Activated CD4-positive, alpha-beta T cell treated with anti-CD3 and anti-CD28 coated beads, Interleukin-2, amount 10 ng/mL, durations not matched to agents 7 days and 5 days (primary cell): ENCODE measurements at places on chromosomes 16 and 17. TPM values are rescaled to one million over a fixed set of nuclear protein-coding genes. Genes with fewer than 3 reads are reported as not detected.
A peak's percentile ranks its signal among the peaks of the same experiment; 100 is the strongest.

- H3K27me3 ChIP-seq = no peaks in the 10 kb centered on the region
- peaks cover 77% of the 10 kb centered on the region for H3K36me3 ChIP-seq
- H3K4me3 ChIP-seq = peak overlapping the region; percentile 52
- H3K27ac ChIP-seq = peak overlapping the region; percentile 85
- peak; percentile 50 for DNase-seq
These were observed 13.2 kb downstream of the IL4R start for GRCh38 chr16:27326738-27327585.

- no peaks in the 10 kb centered on the region for H3K36me3 ChIP-seq
- H3K4me1 ChIP-seq = peaks cover 28% of the 10 kb centered on the region
- H3K27me3 ChIP-seq = no peaks in the 10 kb centered on the region
- H3K4me3 ChIP-seq = no peak overlapping the region
- DNase-seq = no peak
These were observed 3.8 kb downstream of the LLGL1 start for GRCh38 chr17:18229254-18229653.

INPP5K gene
- 50.3 TPM for total RNA-seq

SMIM36 gene
- not detected for total RNA-seq

DNA sequence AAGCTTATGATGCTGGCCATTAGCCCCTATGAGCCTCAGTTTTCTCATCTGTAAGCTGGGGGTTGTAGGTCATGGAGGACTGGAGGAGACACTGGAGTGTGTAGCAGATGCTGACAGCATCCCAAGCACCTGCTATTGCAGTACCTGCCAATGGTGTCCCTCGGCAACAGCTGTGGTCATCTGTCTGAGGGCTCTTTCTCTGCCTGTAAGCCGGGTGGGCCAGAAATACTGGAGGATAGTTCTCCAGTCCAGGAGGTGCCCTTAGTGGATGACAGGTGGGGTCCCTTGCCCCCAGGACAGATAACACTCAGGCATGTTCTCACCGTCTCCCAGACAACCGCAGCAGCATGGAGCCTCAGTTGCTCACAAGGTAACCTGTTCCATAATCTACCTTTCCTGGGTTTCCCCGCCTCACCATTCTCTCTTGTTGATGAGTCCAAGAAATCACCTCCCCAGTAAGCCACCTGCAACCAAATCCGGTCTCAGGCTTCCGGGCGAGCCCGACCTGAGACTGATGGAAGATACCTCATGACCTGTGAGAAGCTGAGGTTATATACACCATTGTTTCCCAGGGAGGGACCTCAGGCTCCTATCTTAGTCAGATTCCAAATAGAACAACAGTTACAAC, 23.8 kb downstream of the NLRP1 start:
- H3K27ac ChIP-seq = no peak overlapping the region
- peaks cover 13% of the 10 kb centered on the region for H3K4me1 ChIP-seq
- H3K36me3 ChIP-seq = peaks cover 43% of the 10 kb centered on the region
- no peaks in the 10 kb centered on the region for H3K27me3 ChIP-seq
- H3K4me3 ChIP-seq = no peak overlapping the region

- DNase-seq = no peak
- no peak overlapping the region for H3K27ac ChIP-seq
- H3K27me3 ChIP-seq = no peaks in the 10 kb centered on the region
- H3K4me1 ChIP-seq = peaks cover 20% of the 10 kb centered on the region
These were observed 166.8 kb downstream of the PRKCB start for GRCh38 chr16:24002619-24003018.

DNA sequence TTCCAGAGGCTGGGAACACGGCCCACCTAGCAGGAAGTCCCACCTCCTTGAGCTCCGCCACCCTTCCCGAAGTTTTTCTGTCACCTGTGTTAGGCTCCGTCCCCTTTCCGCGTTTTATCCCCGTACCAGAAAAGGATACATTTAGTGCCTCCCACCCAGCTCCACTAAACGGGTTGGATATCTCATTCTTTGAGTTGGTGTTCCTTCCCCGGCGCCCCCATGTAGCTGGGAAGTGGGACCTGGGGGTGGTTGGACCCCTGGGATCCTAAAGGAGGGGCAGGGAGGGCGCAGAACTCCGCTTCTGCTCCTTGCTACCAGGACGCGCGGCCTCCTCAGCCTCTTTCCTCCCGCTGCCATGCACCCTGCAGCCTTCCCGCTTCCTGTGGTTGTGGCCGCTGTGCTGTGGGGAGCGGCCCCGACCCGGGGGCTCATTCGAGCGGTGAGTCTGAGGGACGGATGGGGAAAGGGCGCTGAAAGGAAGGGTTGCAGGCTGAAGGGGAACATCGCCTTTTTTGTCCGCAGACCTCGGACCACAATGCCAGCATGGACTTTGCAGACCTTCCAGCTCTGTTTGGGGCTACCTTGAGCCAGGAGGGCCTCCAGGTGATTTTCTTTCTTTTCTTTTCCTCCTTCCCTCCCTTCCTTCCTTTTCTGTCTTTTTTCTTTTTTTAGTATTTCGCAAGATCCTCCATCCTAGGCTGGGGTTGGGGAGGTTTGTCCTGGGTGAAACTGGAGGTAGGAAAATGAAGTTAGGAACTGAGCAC, 669 bp downstream of the RNF167 start:
- peak; percentile 67 for DNase-seq
- H3K27ac ChIP-seq = peak overlapping the region; percentile 96
- H3K4me3 ChIP-seq = peak overlapping the region; percentile 92
- H3K36me3 ChIP-seq = peaks cover 79% of the 10 kb centered on the region
- H3K4me1 ChIP-seq = peaks cover 65% of the 10 kb centered on the region
